ENCODE measurements at places on chromosomes 13 and 19.

DNA sequence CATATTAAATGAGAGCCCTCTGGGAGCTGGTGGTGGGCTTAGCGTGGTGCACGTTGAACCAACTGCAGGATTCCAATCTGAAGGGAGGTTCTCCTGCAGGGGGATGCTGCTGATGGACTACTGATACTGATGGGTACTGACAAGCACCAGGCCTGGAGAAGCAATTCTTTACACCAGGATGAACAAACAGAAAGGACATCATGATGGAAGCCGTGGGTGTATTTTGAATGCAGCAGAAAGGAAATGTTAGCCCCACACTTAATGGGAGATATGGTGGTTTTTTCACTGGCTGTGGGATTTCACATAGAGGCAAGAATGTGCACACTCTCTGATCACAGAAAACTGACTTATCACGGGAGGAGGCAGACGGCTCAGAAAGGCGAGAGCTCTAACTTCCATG is 299.7 kb downstream of the TEX29 start:
- DNase-seq: no peak

GRCh38 chr13:23427342-23427843 is 6.1 kb downstream of the SACS start:
- no peak for DNase-seq

DNA sequence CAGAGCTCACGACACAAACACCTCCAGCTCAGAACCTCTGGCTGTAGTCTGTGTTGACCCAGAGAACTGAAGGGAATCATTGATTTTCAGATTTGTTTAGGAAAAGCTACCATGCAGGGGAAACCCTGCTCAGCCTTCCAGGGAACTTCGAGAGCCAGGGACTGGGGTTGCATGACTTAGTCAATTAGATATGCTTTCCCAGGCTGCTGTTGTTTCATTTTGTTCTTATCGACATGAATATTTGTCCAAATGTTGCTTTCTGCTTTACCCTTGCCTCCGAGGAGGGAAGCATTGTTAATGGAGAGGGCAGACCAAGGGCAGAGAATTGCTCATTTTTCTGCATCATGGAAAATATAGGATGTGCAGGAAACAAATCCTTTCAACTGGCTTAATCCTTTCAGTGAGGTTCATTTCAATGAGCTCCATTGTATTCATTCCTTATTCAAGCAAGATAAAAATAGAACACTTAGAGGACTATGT is 82.5 kb downstream of the KLF5 start:
- no peak for DNase-seq

DNA sequence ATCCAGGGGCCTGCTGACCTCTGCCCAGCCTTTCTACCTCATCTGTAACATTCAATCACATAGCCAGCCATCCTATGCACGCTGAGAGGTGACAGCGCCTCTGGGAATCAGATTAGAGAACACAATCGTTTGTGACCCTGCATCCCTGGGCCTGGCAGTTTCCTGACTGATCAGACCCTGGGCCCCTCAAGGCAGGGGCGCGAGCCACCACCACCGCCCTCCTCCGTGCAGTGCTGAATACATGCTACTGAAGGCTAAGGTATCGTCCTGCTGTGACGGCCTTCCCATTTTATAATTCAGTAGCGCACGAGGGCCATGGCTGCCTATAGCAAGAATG is 1.3 kb downstream of the TMTC4 start:
- DNase-seq: no peak

GRCh38 chr13:100887729-100888151 is 213.1 kb upstream of the TMTC4 start:
- DNase-seq: no peak

DNA sequence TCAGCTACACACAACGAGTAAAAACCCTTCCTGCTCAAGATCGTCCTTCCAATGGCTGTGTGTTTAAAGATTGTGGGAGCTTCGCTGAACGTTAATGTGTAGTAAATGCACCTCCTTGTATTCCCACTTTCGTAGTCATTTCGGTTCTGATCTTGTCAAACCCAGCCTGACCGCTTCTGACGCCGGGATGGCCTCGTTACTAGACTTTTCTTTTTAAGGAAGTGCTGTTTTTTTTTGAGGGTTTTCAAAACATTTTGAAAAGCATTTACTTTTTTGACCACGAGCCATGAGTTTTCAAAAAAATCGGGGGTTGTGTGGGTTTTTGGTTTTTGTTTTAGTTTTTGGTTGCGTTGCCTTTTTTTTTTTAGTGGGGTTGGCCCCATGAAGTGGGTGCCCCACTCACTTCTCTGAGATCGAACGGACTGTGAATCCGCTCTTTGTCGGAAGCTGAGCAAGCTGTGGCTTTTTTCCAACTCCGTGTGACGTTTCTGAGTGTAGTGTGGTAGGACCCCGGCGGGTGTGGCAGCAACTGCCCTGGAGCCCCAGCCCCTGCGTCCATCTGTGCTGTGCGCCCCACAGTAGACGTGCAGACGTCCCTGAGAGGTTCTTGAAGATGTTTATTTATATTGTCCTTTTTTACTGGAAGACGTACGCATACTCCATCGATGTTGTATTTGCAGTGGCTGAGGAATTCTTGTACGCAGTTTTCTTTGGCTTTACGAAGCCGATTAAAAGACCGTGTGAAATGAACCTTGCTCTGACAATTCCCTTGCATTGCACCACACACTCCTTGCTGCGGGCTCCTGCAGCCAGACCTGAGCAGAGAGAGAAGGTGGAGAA is 2.7 kb upstream of the FAM174C start:
- DNase-seq: no peak

- no peak for DNase-seq
These were observed 29.2 kb downstream of the COG6 start for GRCh38 chr13:39684531-39685137.

DNA sequence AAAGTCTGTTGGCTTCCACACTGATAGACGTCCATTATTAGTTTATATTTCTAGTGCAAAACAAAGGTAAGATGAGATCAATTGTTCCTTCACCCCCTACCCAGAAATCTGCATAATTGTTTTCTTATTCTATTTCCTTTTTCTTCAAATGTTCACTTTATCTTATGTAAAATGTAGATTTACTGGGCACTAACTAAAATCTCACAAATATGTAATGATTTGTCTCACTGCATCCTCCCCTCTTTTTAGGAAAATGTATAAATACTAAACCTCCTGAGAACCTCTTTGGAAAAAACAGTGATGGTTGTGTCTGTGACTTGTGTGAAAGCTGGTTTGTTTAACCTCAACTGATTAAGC is 1377.2 kb upstream of the MIR17HG start:
- no peak for DNase-seq

- DNase-seq: peak; percentile 34
These were observed 8.2 kb upstream of the MEIS3 start for GRCh38 chr19:47427241-47428176.

- DNase-seq: no peak
These were observed 667 bp upstream of the MBNL2 start for GRCh38 chr13:97221466-97221865.

- peak; percentile 43 for DNase-seq
These were observed at the start of gene ICAM3 for GRCh38 chr19:10339380-10339960. TSS of gene ICAM3 (minus strand) at chr19:10339624. CDS start at chr19:10339614, 10 bp downstream.

GRCh38 chr13:34006011-34006410 is 188.1 kb downstream of the RFC3 start:
- no peak for DNase-seq

GRCh38 chr19:7482584-7483439 is 6.0 kb downstream of the PEX11G start:
- no peak for DNase-seq

- DNase-seq: no peak
These were observed 382.9 kb downstream of the OLFM4 start for GRCh38 chr13:53411463-53411862.

GRCh38 chr13:43935878-43936277 is 56.2 kb downstream of the LACC1 start:
- no peak for DNase-seq

GRCh38 chr13:35978607-35979316 is 152.4 kb downstream of the DCLK1 start:
- DNase-seq: no peak

DNA sequence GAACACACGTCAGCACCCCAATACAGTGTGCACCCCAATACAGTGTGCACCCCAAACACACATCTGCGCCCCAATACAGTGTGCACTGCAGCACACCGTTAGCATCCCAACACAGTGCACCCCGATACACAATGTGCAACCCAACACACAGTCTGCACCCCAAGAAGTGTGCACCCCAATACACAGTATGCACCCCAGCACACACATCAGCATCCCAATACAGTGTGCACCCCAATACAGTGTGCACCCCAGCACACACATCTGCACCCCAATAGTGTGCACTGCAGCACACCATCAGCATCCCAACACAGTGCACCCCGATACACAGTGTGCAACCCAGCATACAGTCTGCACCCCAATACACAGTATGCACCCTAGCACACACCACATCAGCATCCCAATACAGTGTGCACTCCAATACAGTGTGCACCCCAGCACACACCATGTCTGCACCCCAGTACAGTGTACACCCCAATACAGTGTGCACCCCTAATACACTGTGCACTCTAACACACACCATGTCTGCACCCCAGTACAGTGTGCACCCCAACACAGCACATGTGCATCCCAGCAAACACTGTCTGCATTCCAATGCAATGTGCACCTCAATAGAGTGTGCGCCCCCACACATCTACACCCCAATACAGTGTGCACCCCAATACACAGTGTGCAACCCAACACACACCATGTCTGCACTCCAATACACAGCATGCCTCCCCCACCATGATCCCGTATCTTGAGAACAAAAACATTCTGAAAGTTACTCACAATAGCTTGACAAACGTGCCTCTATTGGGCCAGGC is 855 bp upstream of the CARS2 start:
- no peak for DNase-seq

GRCh38 chr19:58509731-58510083 is 2.1 kb downstream of the SLC27A5 start:
- no peak for DNase-seq

DNA sequence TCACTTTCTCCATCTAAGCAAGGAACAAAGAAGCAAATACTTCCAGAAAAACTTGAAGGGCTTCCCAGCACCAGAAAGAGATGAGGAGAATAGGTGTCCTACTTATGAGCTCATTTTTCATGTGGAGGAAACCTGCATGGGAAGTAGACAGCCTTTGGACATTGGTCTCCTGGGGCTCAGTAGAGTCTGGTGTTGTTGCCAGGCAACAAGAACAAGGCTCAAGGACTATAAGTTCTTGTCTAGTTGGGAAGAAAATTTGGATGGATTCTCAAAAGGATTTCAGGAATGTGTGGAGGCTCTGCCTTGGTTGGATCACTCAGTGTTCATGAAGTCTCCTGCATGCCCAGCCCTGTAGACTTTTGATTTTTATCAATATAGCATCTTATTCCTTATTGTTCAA is 84.5 kb downstream of the MBNL2 start:
- no peak for DNase-seq

GRCh38 chr13:28718196-28718542 is 601 bp downstream of the SLC46A3 start:
- DNase-seq: no peak

DNA sequence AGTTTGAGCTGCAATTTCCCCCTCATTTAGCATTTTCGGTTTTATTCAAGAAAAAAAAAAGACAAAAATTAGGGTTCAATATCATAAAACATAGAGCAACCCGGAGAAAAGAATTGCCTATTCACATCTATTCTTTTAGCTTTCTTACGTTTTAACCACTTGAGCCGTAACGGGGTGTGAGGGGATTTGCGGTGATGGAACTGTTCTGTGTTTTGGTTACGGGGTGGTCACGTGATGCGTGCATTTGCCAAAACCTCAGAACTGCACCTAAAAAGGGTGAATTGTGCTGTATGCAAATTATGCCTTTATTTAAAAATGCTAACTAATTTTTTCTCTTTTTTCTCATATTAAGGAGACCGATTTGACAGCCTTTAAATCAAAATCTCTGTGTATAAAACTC is 22.1 kb downstream of the CLEC11A start:
- no peak for DNase-seq

GRCh38 chr19:48543121-48543710 is 8.8 kb upstream of the SULT2B1 start:
- DNase-seq: no peak

- peak; percentile 31 for DNase-seq
These were observed 7.1 kb downstream of the FOSB start for GRCh38 chr19:45474606-45475521.

GRCh38 chr19:48715681-48716171 is 3.8 kb downstream of the MAMSTR start:
- no peak for DNase-seq

GRCh38 chr19:47609906-47610894 is 1.3 kb downstream of the BICRA start:
- peak; percentile 22 for DNase-seq

DNA sequence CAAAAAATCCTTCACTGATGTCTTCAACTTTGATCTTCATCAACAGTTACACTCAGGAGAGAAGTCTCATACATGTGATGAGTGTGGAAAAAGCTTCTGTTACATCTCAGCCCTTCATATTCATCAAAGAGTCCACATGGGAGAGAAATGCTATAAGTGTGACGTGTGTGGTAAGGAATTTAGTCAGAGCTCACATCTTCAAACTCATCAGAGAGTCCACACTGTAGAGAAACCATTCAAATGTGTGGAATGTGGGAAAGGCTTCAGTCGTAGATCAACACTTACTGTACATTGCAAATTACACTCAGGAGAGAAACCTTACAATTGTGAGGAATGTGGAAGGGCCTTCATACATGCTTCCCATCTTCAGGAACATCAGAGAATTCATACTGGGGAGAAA is 8.4 kb upstream of the ZNF226 start:
- no peak for DNase-seq

GRCh38 chr19:55165952-55166529 is 372 bp downstream of the DNAAF3 start:
- DNase-seq: no peak

GRCh38 chr13:41554180-41554579 is 96.8 kb downstream of the RGCC start:
- DNase-seq: no peak

- DNase-seq: no peak
These were observed 24.7 kb downstream of the FRY start for GRCh38 chr13:32056316-32056715.

DNA sequence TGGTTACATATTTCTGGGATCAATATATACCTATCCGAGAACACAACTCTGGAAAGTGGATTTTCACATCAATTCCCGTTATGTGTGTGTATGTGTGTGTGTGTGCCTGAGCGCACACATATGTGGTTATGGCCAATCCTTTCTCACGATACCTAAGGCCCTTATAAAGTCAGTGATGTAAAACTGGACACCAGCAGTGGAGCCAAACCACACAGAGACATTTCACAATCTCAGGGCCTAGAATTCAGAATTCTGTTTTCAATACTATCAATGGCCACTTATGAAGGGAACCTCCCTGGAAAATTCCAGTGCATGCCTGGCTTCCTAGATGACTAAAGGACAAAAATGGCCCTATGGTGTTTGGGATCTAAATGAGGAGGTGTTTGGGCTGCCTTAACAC is 187.3 kb upstream of the UBL3 start:
- no peak for DNase-seq

GRCh38 chr13:49649244-49649962 is 21.1 kb downstream of the ARL11 start:
- no peak for DNase-seq

GRCh38 chr13:25874907-25875306 is 176.9 kb downstream of the SHISA2 start:
- DNase-seq: peak; percentile 17

GRCh38 chr19:1944088-1944915 is 3.3 kb downstream of the CSNK1G2 start:
- no peak for DNase-seq

- no peak for DNase-seq
These were observed 15.1 kb downstream of the NOSIP start for GRCh38 chr19:49565261-49565660.

GRCh38 chr13:66950666-66951065 is 279.5 kb downstream of the PCDH9 start:
- DNase-seq: no peak

GRCh38 chr19:6248844-6249243 is 30.9 kb downstream of the MLLT1 start:
- no peak for DNase-seq

GRCh38 chr13:81551036-81551435 is 1210.1 kb upstream of the SPRY2 start:
- no peak for DNase-seq
